Endothelial cell of umbilical vein (primary cell): ENCODE measurements at places on chromosomes 6 and 20. TPM values are rescaled to one million over a fixed set of nuclear protein-coding genes. Genes with fewer than 3 reads are reported as not detected.

Gene XKR7
- total RNA-seq: 0.04 TPM in 1 of 2 replicates, not detected in the other

Gene SLC22A16
- not detected in 2 replicates for total RNA-seq

Gene CALHM5
- 6.6 and 7.1 TPM in 2 replicates for total RNA-seq

Gene OR14J1
- not detected in 2 replicates for total RNA-seq

Gene DNAH8
- total RNA-seq: 0.29 and 0.97 TPM in 2 replicates

Gene CRYBG1
- 25.0 and 30.1 TPM in 2 replicates for total RNA-seq

Gene TFAP2A
- total RNA-seq: not detected in 2 replicates
